ENCODE measurements at places on chromosomes 12 and 14.

DNA sequence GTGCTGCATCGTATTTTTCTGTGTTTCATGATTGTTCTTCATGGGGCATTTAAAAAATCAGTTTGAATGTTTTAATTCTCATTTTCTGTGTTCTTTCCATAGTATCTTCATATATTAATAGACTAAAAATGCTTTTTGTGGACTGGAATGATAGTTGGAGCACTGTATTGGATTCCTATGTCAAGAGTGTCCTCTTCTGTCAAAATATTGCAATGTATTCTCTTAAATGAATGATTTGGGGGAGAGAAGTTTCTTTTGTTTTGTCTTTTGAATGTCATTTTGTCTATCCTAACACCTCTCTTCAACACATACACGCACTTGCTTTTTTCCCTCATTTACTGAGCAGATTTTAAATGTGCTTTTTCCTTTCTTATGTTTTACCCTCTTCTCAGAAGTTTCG is 4.7 kb upstream of the EIF2S3B start:
- DNase-seq: no peak

DNA sequence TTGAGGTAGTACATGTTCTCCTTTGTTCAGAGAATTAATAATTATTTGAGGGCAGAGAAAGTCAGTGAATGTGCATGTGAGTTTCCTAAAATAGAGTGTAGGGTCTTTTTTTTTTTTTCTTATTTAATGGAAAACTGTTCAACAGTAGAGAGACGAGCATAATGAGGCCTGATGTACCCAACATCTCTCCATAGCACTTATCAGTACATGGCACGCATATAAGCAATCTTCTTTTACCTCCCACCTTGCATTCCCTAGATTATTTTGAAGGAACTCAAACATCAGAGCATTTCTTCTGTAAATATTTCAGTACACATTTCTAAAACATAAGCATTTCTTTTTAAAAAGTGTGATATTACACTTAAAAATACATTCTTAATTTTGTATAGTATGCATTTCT is 87.8 kb downstream of the KTN1 start:
- no peak for DNase-seq

DNA sequence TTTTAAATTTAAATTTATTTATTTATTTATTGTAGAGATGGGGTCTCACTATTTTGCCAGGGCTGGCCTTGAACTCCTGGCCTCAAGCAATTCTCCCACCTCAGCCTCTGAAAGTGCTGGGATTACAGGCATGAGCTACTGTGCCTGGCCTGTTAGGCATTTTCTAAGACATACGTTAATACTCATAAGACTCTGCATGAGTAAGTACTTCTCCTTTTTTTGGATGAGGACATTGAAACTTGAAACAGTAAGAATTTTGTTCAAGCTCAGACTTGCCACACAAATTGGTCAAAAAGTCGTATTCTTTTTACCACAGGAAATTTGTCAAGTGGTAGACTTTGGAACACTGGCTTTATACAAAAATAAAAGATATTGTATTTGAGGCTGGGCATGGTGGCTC is 187.4 kb upstream of the RASSF8 start:
- DNase-seq: no peak

DNA sequence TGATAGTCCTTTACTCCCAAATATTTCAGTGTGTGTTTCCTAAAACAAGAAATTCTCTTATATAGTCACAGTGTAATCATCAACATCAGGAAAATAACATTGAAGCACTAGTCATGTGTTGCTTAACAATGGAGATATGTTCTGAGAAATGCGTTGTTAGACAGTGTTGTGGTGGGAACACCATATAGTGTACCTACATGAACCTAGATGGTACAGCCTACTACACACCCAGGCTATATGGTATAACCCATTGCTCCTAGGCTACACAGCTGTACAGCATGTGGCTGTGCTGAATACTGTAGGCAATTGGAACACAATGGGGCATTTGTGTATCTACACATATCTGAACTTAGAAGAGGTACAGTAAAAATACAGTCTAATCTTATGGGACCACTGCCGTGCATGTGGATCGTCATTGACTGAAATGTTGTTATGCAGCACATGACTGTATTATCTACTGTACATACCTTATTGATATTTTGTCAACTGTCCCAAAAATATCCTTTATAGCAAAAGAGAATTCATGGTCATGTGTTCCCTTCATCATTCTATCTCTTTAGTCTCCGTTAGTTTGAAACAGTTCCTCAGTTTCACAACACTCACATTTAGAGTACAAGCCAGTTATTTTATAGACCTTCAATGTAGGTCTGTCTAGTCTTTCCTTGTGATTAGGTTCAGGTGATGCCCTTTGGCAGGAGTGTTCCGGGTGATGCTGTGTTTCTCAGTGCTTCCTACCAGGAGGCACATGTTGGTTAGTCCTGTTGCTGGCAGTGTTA is 109.7 kb downstream of the SLC25A47 start:
- no peak for DNase-seq

GRCh38 chr14:64147126-64147790 is 146.9 kb downstream of the ESR2 start:
- no peak for DNase-seq

DNA sequence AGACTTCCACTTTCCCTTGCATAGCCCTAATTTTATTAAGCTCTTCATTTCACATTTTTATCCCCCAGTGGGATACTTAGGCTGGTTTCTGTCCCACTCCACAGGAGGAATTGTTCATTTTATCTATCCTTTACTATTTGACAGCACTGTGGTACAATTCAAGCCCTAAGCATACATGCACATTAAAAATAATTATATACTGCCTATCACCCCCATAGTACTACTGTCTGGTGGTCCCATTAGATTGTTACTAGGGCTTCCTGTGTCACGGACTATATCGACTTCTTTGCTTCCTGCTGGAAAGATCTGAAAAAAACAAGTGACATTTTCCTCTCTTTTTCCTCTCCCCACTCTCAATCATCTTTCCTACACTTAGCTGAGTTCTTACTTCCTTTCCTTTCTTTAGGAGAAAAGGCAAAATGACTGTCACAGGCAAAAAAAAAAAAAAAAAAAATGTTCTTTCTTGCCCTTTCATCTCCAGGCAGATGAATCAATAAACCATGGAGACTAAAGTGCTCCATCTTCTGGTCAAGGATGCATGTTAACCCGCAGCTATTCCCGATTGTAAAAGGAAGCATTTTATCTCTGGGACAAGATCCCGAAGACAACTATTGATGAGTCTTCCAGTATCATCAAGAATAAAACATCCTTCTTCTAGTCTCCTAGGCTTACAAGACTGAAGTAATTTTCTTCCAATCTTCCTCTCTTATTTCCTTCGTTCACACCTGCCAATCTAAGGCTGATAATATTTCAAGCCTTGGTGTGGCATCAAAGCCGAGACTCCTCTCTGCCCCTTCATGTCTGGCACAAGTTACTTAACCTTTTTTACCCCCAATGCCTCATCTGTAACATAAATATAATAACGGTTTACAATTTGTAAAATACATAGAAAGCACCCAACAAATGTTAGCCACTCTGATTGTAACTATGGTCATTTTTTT is 94.4 kb upstream of the PLEKHG7 start:
- DNase-seq: no peak

- no peak for DNase-seq
These were observed 11.6 kb downstream of the ATP6V0A2 start for GRCh38 chr12:123723765-123724164.

- DNase-seq: no peak
These were observed 6.3 kb downstream of the PLBD2 start for GRCh38 chr12:113364698-113365097.

- DNase-seq: no peak
These were observed 69.6 kb upstream of the AEBP2 start for GRCh38 chr12:19369691-19370148.

DNA sequence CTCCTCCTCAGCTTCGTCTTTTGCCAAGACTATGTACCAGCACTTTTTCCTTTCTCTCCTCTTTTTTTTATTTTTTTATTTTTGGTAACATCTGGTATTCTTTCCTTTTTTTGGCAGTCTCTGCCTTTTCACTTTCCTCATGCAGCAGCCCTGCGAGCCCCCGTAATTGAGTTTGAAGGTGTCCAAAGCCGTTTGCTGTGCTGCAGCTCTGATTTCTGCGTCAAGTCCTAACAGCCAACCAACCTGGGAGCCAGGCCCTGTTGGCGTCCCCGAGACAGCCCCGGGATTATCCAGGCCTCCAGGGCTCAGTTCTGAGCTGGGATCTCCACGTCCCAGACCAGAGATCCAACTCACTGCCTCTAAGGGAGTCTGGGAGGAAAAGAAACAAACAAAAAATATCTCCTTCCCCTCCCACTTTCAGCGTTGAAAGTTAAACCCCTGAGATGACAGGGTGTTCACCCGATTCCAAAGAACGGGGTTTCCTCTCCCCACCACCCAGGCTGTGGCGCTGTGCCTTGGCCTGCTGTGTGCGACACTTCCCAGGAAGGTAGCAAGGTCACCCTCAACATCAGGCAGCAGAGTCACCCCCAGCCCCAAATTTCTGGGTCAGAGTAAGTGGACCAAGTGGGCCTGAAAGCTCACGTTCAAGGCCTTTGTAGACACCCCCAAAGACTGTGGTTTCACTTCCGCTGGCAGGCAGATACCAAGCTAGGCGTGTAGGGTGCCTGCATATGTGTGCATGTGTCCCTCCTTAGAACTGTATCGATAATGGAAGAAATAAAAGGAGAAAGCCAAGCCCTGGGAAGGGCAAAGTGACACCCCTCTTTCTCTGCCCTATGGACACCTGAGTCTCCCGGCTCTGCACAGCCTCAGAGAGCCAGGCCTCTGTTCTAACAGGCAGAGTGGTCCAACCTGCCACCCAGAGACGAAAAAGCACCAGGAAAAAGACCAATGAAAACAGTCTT is 11.1 kb downstream of the BCL11B start:
- no peak for DNase-seq

- no peak for DNase-seq
These were observed 14.5 kb upstream of the LDHB start for GRCh38 chr12:21672146-21672545.

- DNase-seq: no peak
These were observed 66.1 kb downstream of the SIX6 start for GRCh38 chr14:60575008-60575407.

DNA sequence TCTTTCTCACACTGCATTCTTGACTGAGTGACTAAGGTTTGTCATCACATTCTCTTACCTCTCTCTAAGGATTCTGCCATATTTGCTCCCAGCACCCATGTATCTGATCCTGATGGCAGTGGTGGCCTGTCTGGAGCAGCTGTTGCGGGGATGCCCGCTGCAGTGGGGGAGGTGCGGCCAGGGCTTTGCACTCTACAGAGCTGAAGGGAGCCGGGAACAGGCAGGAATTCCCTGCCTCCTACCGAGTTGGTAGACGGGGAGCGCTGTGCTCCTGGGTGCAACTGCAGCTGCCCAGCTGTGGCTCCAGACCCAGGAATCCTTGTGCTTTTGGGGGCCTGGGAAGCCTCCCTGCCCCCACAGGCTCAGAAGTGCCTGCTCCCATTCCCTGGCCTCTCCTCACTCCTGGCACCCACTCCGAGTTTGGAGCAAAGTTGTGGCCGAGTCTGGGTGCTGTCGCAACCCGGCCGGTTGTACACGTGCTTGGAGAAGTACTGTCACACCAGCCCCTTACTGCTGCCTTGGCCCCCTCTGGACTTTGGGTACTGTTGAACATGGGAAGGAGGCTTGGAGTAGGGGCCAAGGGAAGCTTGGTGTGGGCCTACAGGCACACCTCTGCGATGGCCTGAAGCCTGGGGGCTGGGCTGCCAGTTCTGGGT is 106.9 kb upstream of the OR4E1 start:
- no peak for DNase-seq

DNA sequence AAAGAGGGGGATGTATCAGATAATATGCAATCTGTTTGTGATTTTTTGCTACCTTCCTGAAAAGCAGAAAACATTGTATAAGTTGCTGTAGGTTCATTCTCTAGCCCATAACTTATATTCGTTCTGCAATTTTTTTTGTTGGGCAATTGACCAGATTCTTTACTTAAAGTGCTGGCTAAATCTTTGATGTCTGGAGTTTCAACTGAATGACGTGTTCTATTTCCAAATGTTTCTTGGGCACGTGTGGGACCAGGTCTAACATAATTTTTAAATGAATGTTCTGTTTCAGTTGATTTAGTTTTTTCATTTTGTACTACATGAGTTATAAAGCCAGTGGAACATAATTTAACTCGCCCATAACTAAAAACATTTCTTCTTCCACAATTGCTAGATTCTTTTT is 3.8 kb downstream of the MLH3 start:
- DNase-seq: no peak

DNA sequence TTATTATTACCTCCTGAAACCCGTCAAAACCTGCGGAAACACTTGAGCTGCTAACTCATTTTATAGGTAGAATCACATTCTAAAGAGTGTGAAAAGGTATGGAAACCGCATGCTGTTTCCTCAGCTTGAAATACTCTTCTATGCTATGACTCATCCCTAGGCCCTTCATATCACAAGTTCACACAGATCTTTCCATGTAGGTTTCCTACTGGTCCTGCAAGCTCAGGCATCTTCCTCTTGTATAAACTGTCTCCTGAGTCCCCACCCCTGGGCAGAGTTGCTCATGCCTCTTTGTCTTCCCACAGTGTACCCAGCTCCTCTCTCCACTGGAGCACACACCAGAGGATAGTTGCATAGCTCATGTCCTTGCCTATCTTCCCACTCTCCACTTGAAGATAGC is 84.7 kb downstream of the CMAS start:
- no peak for DNase-seq

DNA sequence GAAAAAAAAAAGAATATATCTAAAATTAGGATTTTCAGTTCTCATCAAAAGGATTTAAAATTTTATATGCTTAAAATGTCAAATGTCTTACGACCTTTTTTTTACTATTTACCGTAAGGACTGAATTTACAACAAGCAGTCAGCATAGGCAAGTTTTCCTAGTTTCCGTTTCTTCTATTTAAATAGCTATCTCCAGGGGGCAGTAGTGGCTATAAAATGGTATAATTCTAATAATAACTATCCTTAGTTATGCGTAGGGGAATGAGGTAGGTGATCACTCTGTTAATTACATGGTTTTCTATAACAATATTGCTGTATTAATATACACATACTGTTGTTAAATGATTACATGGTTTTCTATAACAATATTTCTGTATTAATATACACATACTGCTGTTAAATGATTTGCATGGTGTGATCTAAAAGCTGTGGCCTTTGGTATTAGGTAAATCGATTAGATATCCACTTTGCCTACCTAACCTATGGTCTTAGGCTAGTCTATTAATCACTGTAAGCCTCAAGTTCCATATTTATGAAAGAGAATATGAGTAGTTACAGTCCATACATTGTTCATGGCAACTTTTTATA is 217.7 kb upstream of the PDZRN4 start:
- no peak for DNase-seq

DNA sequence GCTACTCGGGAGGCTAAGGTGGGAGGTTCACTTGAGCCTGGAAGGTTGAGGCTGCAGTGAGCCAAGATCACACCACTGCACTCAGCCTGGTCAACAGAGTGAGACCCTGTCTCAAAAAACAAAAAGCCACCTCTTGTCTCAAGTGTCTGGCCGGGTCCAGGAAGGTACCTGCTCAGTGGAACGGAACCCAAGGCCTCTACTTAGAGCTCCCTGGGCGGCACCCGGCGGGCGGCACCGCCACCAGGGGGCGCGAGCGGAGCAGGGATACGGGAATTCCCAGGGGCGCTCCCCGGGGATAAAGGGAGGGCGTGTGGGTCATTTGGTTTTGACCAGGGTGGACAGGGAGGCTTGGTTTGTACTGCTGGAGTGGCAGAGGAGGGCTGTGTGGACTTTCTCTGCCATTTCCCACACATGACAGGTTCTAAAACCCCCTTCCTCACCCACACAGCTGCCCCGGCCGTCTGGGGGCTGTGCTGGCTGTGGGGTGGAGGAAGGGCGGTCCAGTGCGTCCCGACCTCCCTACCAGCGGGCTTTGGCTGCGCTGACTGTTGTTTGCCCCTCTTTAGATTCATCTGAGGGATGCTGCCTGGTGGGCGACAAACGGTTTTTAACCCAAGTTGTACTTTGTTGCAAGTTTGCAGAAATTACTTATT is 91.4 kb downstream of the SETD3 start:
- no peak for DNase-seq
